Stimulated activated CD8-positive, alpha-beta memory T cell treated with anti-CD3 and anti-CD28 coated beads, Interleukin-7, amount 100 ng/mL, for 1 hour (primary cell): ENCODE measurements at places on chromosomes 1 and 21.

DNA sequence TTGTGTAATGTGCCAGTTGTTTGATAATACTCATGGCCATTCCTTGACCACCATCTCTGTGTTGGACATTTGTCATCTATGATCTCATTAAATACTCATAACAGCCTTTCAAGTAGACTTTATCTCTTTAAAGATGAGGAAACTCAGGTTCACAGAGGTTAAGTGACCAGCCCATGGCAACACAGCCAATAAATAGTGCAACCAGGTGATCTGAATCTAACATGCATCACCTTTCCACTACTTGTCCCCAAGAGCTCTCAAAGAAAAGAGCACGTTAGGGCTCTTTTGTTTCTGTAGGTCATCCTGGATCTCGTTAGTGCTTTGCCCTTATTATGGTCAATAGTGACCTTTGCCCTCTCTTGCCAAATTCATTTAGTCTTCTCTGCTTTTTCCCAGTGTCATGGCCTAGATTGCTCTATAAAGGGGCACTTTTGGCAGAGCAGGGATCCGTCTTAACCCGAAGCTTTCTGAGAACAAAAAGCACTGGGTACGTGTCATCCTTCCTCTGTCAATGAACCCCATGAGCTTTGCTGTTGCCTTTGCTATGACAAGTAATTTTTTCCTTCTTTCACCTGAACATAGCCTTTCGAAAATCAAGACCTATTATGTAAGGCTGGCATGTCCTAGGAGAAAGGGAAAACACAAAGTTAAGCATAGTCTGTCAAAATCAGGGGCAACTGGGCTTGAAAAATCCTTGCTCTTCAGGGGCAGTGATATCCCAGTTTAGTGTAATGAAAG is 88.0 kb upstream of the PLXNA2 start:
- no peak for DNase-seq

DNA sequence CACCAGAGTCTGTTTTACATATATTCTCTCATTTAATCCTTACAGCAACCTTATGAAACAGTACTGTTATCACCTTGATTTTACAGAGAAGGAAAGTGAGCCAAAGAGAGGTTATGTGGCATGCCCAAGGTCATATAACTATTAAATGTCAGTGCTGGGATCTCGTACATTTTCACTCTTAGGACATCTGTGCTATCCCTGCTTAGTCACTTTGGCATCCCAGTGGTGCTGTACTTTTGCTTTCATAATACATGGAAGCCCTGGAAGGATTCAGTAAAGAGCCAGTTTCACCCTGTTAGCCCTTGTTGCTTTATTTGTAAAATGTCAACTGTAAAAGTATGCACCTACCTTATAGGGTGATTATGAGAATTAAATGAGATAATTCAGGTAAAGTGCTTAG is 104.4 kb downstream of the NFIA start:
- DNase-seq, result no peak

DNA sequence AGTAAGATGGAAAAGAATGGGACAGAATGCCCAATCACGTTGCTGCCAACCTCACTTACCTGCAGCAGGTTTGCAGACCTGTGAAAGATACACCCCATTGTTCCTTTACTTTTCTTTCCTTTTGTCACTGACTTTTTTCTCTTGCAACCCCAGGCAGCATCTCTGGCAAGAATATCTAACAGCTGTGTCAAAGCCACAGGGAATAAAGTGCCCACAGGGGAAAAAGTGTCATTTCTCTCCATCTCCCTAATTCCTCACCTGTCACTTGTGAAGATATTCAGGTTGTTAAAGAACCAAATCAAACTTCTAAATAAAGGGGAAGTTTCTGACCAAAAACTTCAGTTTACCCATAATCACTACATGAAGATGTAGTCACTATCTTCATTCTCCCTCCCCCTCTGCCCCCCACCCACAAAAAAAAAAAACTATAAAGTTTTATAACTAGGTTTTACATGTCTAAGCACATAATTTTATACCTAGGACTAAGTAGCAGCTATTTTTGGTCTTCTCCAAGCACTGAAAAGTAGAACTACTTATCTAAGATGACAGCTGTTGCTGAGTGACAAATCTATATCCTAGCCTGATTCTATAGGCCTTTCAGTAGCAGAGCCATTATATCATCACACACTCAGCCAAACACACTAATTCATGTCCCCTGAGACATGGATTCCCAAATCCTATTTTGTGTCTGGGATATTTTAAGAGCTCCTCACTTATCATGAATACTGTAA is 54.9 kb downstream of the TBX15 start:
- DNase-seq, result no peak

DNA sequence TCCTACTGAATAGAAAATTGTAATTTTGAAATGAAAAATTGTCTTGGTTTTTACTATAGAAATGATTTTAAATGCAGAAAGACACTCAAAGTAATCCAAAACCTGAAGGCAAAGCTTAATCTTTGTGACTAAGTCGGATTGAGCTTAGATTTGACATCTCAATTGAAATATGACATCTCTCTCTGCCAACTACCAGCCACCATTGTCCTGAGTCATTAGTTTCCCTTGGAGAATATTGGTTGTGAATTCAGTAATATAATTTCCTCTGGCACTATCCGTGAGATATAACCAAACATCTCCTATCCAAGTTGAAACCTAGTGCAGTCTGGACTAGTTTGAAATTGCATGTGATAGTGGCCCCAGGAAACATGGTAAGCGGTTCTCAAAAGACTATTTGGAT is 37.1 kb downstream of the PLA2G4A start:
- no peak for DNase-seq

DNA sequence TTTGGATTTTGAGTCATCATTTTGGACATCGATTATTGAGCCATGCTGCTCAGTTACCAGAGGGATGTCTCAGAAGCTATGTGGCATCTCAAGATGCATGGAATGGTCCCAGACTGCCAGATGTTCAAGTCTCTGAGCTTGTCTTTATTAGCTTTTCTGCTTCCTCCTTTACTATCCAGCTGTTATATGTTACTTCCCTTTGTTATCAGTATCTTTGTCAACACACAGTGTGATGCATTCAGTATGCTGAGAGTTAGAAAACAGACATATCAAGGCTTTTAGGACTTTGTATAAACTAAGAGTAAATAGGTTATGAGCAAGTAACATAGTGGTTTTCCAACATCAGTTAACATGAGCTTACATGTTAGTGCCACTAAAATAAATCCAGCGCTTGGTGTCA is 474.5 kb downstream of the DSCAM start:
- DNase-seq, result no peak

DNA sequence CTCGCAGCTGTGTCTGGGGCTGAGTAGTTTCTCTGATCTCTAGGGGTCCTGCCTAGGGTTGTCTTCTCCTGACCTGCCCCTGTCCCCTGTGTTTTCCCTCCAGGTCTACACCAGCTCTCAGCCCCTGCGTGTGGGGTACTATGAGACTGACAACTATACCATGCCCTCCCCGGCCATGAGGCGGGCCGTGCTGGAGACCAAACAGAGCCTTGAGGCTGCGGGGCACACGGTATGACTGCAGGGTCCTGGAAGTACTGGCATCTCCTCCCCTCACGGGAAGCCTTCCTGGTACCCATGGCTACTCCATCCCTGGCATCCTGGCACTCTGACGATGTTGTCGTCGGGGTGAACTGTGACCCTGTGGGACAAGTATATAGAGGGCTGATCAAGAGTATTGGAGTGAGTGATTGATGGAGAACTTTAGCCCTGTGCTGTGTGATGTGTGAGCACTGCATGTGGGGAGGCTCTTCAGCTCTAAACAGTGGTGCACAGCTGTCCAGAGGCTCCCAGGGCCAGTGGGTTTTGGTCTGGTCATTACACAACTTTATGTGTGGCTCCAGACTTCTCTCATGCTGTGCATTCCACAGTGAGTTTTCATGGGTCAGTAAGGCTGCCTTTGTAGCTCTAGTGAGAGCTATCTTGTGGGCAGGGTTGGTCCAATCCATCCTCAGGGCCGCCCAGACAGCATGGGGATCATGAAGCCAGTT is 14.4 kb downstream of the FAAH start:
- DNase-seq, result no peak

DNA sequence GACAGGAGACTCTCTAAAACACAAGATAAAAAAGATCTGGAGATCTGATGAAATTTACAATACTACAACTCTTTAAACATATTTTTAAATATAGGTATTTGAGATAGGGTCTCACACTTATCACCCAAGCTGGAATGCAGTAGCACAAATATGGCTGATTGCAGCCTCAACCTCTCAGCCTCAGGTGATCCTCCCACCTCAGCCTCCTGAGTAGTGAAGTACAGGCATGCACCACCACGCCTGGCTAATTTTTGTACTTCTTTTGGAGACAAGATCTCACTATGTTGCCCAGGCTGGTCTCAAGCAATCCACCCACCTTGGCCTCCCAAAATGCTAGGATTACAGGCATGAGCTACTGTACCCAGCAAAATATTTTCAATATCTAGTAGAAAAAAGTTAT is 170.0 kb upstream of the NR5A2 start:
- DNase-seq, result no peak

DNA sequence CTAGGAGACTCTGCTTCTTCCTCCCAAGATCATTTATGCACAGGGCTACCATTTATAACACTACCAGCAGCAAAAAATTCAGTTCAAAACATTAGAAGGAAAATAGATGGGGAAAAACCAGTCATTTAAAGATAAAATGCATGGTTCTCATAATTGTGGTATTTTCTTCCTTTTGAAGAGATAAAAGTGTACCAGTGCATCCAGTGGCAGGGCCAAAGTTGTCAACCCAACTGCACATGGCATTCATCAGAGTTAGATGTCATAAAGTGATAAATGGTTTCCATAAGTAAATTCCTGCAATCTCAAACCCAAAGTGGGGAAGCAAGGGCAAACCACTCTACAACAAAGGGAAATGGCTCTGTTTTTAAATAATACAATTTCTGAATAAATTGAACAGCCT is 119.1 kb upstream of the DMRTA2 start:
- no peak for DNase-seq

- no peak for DNase-seq
Observed at GRCh38 chr1:160429125-160429561, 28.8 kb downstream of the VANGL2 start.

GRCh38 chr1:64513545-64513944 is 43.6 kb downstream of the CACHD1 start:
- DNase-seq, result no peak

DNA sequence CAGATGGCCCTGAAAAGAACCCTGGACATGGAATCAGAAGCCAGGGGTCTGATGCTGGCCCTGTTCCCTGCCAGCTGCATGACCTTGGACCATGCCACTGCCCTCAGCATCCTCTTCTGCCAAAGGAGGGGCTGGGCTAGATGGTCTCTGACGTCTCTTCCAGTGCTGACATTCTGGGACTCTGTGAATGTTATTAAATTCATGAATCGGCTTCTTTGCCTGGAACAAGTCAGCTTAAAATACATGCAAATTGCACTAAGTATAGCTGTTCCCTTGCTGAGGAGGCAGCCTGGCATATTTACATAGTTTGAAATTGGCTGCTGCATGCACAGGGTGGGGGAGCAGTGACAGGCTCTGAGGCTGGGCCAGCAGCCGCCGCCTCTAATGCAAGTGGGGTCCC is 23.8 kb downstream of the KCNA2 start:
- no peak for DNase-seq

- no peak for DNase-seq
Observed at GRCh38 chr1:17067069-17067426, 13.2 kb upstream of the SDHB start.

- no peak for DNase-seq
Observed at GRCh38 chr1:168473126-168473525, 70.7 kb downstream of the XCL2 start.

DNA sequence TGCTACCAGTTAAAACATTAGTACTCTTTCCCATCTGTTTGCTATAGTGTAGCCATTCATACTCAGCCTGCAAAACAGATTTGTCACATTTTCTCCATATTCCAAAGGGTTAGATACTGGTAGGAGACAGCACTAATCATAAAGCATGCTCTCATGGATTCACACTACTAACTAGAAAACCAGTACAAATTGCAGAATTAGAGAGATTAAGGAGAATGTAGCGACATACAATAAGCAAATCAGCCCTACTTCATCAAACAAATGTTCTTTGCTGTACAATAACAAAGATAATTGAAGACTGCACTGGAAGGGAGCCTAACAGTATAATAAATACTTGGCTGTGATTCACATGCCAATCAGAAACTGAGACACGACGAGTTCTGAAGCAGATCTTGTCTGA is 368.0 kb upstream of the PRMT6 start:
- no peak for DNase-seq

- no peak for DNase-seq
Observed at GRCh38 chr1:99496067-99496466, 149.8 kb upstream of the PALMD start.

DNA sequence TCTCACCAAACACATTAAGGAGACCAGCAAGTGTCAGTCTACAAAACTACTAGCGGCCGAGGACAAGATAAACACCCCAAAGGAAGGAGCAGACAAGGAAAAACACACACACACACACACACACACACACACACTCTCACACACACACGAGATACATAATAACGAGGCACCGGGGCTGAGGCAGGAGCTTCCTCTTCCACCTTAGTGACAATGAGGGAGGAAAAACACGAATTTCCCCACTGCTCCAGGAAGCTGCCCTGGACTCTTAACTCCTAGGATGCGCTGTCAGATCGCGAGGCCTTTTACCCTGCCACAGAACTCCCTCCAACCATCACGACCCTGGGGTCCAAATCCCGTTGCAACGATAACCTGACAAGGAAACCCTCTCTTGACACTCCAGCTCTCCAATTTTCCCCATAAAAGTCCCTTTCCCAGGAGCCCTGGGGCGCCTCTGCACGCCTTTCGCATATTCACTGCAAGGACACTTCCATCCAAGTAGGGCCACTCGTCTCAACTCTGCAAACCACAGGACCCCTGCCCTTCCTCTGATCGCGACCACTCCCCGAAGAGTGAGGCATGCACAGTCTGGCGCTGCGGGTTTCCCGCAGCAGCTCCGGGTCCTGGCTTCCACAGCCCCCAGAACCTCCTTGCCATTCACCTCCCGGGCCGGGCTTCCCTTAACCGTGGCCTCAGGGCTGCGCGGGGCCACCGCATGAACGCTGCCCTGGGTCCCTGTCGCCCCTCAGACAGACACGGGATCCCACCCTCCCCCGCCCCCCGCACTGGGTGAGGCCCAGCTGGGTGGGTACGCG is 581 bp downstream of the ETV3 start:
- no peak for DNase-seq

DNA sequence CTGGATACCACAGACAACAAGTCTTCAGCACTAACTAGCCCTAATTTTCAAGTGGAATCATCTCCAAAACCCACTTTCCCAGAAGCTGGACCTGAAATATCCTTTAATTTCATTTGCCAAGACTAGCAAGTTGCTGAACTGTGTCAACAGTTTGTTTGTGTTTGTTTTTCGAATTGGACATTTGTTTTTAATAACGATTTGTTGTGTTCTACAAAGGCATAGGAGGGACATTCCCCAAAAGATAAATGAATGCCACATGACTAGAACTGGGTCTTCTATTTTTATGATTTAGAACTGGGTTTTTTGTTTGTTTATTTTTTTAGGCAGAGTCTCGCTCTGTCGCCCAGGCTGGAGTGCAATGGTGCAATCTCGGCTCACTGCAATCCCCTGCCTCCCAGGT is 17.9 kb downstream of the LUZP1 start:
- DNase-seq, result no peak

GRCh38 chr1:70674941-70675685 is 264.0 kb downstream of the CTH start:
- DNase-seq, result no peak
